ENCODE measurements at places on chromosomes 16 and 17. TPM values are rescaled to one million over a fixed set of nuclear protein-coding genes. Genes with fewer than 3 reads are reported as not detected.

GRCh38 chr16:11066261-11066870 lies 122.0 kb downstream of the CLEC16A start:
- H3K27ac ChIP-seq = no peak overlapping the region
- no peak overlapping the region for H3K4me3 ChIP-seq
- no peaks in the 10 kb centered on the region for H3K27me3 ChIP-seq
- DNase-seq = no peak

The RRAD gene
- total RNA-seq = 4.3 TPM

DNA sequence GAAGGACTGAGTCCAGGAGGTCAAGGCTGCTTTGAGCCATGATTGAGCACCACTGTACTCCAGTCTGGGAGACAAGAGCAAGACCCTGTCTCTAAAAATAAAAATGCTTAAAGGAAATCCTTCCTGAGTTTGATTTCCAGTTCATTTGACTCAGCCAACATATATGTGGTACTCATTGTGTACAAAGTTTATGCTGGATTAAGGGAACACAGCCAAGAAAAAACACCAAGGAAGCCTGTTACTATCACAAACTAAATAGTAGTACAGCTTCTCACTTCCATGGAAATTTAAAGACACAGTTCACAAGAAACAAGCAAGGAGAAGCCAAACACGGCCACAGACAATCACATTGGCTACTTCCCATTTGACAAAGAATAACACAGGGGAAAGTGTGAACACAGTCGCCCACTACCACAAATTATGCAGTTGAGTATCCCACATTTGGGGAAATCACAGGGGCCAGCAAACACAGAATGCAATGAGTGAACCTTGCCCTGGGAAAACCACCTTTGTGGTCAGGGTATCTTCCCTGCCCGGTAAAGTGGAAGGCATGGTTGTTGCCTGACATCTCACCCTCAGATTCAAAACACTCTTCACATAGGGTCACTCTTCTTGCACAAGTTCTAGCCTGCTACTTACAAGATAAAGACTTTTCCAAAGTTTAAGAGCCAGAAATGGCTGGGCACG lies 14.5 kb downstream of the TEX14 start:
- DNase-seq = no peak
- no peak overlapping the region for H3K27ac ChIP-seq
- peaks cover 9% of the 10 kb centered on the region for H3K4me1 ChIP-seq
- H3K27me3 ChIP-seq = no peaks in the 10 kb centered on the region
- no peaks in the 10 kb centered on the region for H3K36me3 ChIP-seq

DNA sequence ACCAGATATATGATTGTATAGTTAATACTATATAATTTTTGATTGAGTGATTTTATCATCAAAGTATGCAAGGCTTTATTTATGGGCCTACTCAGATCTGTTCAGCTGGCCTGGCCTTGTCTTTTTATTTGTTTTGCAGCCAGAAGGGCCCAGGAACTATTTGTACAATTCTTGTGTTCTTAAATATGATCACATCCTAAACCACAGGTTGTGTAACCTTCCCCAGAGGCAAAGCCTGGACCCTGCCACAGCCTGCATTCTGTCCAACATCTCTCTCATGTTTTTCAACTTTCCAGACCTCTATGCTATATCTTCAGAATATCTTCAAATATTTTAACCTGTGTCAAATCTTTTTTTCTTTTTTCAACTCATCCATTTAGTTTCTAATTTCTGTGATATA lies 410.4 kb upstream of the MON1B start:
- DNase-seq = no peak
- no peaks in the 10 kb centered on the region for H3K4me1 ChIP-seq
- no peak overlapping the region for H3K4me3 ChIP-seq

DNA sequence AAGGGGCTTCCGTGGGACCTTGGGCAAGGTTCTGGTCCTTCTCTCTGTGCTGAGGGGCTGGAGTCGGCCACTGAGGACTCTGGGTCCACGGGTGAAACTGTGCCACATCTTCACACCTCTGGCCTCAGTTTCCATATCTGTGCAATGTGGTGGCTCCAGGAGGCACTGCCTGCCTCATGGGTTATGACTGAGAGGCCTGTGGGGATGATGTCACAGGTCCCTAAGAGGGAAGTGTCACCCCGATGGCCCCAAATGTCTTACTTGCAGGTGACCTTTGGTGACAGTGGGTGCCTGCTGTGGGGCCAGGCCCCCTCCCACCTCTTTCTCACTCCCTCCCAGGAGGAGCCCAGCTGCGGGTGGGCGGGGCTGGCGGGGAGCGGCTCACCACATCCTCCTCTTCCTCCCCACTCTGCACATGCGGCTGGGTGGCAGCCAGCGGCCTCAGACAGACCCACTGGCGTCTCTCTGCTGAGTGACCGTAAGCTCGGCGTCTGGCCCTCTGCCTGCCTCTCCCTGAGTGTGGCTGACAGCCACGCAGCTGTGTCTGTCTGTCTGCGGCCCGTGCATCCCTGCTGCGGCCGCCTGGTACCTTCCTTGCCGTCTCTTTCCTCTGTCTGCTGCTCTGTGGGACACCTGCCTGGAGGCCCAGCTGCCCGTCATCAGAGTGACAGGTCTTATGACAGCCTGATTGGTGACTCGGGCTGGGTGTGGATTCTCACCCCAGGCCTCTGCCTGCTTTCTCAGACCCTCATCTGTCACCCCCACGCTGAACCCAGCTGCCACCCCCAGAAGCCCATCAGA lies at the start of gene IL21R:
Gene IL21R, plus strand, starts transcription at position 407 of the 801 bp plus-strand sequence. CDS start 27,898 bp downstream, outside the sequence.
- H3K27ac ChIP-seq = no peak within 1 kb of the TSS
- H3K36me3 ChIP-seq = no peaks in the 10 kb centered on the region
- no peak for DNase-seq
- no peaks in the 10 kb centered on the region for H3K4me1 ChIP-seq
- H3K27me3 ChIP-seq = no peaks in the 10 kb centered on the region
- no peak within 1 kb of the TSS for H3K4me3 ChIP-seq
